Adrenal gland (tissue), 19 donors: ENCODE measurements at places on chromosomes 5 and 9. TPM values are rescaled to one million over a fixed set of nuclear protein-coding genes. Genes with fewer than 3 reads are reported as not detected.

DNA sequence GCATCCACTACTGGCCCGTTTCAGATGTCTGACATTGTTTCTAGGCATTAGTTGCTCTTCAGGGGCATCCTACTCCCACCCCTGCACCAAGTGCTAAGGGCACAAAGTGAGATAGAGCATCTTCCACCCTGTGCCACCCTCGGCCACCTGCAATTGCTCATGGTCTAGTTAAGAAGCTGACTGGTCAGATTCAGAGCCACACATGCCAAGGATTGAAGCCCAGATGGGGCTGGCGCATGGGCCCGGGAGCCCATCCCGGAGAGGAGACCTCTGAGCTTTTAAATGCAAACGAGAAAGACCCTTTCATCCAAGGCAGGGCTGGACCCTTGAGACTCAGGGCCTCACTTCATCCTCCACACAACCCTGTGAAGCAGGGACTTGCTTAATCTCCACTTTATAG lies 28.5 kb downstream of the HRH2 start:
- H3K27ac ChIP-seq: no peak overlapping the region
- H3K36me3 ChIP-seq: no peaks in the 10 kb centered on the region

DNA sequence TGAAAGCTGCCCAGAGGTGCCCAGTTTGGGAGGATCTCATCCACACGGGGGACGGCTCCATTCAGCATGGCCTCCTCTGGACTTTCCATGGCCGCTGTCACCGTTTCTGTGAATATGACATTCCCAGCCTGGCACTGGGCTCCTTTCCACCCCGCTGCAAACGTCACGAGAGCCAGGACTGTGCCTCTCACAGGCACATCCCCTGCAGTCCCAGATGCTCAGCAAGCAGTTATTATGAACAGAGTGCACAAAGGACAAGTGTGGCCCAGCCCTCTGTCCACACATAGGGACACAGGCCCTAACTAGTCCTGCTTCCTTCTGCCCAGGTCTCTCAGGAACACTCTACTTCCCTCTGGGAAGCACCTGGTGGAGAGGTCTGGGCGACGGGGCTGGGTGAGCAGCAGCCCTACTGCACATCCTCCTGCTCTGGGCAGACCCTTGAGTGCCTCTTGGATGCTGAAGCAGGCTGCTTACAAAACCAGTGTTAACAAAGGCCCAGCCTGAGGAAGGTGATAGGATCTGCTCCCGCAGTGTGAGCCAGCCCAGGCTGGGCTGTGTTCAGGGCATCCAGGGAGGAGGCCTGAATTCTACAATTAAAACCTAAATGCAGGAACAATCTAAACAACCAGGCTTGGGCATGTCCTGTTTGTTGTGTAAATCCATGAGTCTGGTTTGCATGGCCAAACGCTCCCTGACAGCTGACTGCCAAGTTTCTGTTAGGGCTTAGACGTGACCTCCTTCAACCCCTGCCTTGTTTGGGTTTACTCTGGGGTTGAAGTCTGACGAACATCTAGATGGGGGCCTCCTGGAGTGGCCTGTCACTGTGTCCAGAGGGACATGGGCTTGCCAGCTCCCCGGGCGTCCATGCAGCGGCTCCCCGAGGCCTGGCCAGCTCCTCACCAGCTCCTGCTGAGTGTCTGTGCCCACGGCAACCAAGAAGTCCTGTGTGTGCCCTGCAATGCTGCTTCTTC lies 269.8 kb downstream of the GADD45G start:
- H3K36me3 ChIP-seq: no peaks in the 10 kb centered on the region
- DNase-seq: peak; percentile 78
- H3K4me1 ChIP-seq: peaks cover 40% of the 10 kb centered on the region
- no peak overlapping the region for H3K4me3 ChIP-seq
- peak overlapping the region; percentile 41 for H3K27ac ChIP-seq
- no peaks in the 10 kb centered on the region for H3K27me3 ChIP-seq

GRCh38 chr9:34566322-34566721 lies 23.2 kb downstream of the CNTFR start:
- no peak overlapping the region for H3K4me3 ChIP-seq
- H3K4me1 ChIP-seq: no peaks in the 10 kb centered on the region
- no peaks in the 10 kb centered on the region for H3K27me3 ChIP-seq

DNA sequence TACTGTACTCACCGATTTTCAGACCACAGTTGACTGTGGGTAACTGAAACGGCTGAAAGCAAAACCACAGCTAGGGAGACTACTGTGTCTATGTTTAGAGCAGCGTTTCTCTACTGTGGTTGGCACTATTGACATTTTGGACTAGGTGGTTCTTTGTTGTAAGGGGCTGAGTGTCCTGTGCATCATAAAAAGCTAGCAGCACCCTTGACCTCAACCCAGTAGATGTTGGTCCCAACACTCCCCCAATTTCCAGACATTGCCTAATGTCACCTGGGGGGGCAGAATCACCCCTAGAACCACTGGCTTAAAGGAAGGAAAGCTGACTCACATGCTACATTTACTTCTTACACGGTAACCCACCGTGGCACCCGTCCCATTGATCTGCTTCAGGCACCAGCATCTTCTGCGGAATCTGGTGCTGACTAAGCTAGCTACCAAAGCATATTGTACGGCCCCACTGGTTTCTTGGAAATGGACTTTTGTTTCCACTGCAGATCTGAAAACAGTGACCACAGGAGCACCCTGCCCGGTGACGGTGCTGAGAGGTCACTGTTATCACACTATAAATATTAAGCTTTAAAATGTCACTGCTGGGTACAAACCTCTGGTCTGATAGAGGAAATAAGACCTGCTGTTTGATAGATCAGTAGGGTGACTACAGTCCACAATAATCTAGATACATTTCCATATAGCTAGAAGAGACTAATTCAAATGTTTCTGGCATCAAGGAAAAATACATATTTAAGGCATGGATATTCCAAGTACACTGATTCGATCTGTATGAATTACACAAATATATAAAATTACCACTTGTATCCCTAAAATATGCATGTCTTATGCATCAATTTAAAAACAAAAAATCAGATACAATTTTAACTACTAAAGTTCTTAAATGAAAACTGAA lies 151.4 kb downstream of the HSD17B3 start:
- H3K27me3 ChIP-seq: no peaks in the 10 kb centered on the region
- no peaks in the 10 kb centered on the region for H3K4me1 ChIP-seq
- H3K36me3 ChIP-seq: no peaks in the 10 kb centered on the region
- DNase-seq: no peak

DNA sequence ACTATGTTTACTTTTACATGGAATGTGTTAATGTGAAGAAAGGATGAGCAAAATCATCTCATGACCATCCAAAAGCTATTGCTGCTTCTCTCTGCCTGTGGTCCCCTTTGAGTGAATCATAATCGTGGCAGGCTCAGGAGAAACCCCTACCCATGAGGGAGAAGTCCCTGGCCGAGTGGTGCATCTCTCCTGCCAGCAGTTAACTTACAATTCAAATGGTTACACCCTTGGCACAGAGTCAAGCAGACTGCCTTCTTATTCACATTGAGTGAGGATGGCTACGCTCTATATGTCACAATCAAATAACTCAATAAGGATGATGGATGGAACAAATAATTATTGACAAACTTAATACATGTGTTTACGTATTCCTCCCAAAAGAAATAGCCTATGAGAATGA lies 179.1 kb downstream of the FGF1 start:
- H3K36me3 ChIP-seq: no peaks in the 10 kb centered on the region
- H3K27me3 ChIP-seq: no peaks in the 10 kb centered on the region
- no peak for DNase-seq
- no peak overlapping the region for H3K27ac ChIP-seq

Gene SEMA5A
- total RNA-seq: 1.1 TPM

Gene PCSK1
- 1.3 TPM for total RNA-seq

Gene NTNG2
- total RNA-seq: 1.1 TPM
